ENCODE measurements at places on chromosomes 13 and 19.
A peak's percentile ranks its signal among the peaks of the same experiment; 100 is the strongest.

DNA sequence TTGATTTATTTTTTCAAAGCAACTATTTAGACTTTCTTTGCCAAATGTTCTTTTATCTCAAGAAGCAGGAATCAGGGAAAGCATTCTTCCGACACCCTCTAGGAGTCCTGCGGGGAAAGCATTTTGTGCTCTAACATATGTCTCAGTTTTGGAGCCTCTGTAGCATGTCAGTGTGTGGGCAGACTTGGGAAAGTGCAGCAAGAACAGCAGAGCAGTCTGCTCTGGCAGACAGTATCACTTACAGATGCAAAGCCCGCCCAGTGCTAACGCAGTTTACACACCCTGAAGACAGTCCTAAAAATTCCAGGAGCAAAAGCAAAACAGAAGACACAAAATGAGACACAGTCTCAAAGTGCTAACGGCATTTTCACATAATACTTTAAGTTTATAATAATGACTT is 393.5 kb downstream of the KLF12 start:
- DNase-seq: no peak

DNA sequence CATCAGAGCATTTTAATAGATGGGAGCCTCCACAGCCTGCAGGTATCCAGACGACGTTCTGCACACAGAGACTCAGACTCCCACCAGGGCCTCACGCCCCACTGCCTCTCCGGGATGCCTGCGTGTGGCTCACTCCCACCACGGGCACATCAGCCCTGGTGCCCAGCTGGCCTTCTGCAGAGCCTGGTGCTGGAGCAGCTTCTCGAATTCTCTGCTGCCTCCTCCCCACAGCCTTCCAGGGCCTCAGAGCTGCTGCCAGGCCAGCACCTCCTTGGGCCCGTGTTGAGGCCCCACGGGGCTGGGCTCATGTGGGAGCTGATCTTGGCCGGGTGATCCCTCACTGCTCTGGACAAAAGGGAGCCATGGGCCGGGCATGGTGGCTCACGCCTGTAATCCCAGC is 90.9 kb downstream of the KDM4B start:
- no peak for DNase-seq

- DNase-seq: no peak
Observed at GRCh38 chr19:30762651-30763050, 390.5 kb downstream of the ZNF536 start.

- DNase-seq: no peak
Observed at GRCh38 chr13:110562036-110562597, 595 bp upstream of the RAB20 start.

GRCh38 chr19:33293255-33294057 is 8.9 kb downstream of the CEBPA start:
- peak; percentile 42 for DNase-seq
